ENCODE measurements at places on chromosomes 12 and 14.
A peak's percentile ranks its signal among the peaks of the same experiment; 100 is the strongest.

DNA sequence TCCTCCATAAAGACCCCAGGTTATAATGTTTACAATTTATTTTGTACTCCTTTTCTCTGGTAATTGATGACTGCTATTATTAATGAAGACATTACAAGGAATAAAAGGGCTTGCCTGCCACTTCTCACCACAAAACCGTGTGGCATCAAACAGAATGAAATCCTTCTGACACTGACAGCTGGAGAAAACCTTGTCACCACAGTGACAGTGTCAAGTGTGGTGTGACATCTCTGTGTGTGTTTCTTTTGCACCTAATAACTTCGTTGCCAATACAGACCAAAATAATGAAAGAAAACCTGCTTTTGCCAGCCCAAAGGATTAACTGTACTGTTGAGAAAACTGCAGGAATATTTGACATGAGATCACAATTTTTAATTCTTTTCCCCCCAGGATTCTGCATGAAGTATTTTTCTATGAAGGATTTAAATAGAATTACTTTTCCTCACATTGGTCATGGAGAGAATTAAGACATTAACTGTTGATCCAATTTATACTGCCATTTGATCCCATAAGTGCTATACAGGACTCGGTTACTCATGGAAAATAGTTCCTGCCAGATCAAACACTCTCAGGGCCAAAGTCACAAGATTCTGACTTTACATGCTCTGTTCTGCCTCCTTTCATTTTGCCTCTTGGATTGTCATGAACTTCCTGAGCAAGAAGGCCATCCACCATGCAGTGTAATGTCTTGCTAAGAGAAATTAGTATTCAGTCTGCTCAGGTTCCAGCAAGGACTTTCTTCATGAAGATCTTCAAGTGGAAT is 60.4 kb upstream of the IFNG-AS1 start:
- DNase-seq, result no peak

- DNase-seq, result no peak
Observed at GRCh38 chr12:97404093-97404492, 58.5 kb upstream of the RMST start.

DNA sequence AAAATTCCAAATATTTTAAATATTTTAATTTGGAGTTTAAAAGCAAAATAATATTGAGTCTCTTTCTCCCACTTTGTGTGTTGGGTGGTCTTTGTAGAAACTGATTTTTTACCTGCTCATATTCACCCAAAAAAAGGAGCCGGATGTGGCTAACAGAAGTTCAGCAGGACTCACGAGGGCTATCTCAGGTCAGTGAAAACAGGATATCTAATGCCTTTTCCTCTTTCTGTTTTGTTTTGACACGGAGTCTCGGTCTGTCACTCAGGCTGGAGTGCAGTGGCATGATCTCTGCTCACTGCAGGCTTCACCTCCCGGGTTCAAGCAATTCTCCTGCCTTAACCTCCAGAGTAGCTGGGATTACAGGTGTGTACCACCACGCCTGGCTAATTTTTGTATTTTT is 30.8 kb downstream of the COA8 start:
- DNase-seq, result no peak

GRCh38 chr14:60658211-60658690 is 9.0 kb upstream of the SIX1 start:
- no peak for DNase-seq

- DNase-seq, result peak; percentile 39
Observed at GRCh38 chr14:90495357-90496276, 98.8 kb downstream of the CALM1 start.

GRCh38 chr12:27025116-27025515 is 2.8 kb downstream of the MED21 start:
- no peak for DNase-seq

DNA sequence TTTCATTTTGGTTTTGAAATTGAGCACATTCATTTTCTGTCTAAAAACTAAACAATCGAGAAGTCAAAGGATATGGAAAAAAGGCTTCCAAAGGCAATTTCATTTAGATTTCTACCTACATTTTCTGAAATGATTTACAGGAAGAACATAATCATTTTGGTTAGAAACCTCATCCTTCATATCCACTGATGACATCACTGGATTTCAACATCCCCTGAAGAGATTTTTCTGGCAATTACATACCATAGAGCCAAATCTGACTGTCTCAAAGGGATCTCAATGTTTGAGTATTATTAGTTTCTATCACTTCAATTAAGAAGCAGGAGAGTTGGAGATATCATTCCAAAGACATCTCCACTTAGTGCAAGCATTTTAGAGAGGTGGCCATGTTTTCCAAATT is 137.8 kb downstream of the TTC7B start:
- DNase-seq, result no peak

- DNase-seq, result no peak
Observed at GRCh38 chr12:89064780-89065179, 287.5 kb downstream of the DUSP6 start.

- no peak for DNase-seq
Observed at GRCh38 chr12:66428870-66429269, 126.6 kb downstream of the HELB start.

DNA sequence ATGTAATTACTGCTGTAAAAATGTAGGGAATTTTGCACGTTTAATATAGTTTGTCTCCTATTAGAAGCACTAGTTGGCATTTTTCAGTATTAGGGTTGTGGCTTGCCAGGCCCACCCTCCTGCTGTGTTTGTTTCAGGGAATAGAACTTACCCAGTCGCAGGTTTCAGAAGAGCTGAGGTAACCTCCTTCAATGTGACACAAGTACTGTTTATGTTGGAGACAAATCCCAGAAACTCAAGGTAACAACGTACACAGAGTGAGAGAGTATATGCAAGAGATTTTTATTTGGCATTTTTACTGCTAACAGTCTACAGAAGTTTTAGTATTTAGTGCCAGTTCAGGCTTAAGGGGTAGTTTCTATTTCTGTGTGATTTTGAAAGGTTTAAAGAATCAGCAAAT is 284.3 kb downstream of the RAD51B start:
- no peak for DNase-seq

GRCh38 chr12:5335069-5335468 is 96.8 kb upstream of the NTF3 start:
- no peak for DNase-seq

GRCh38 chr12:4191642-4192041 is 81.9 kb upstream of the CCND2 start:
- DNase-seq, result no peak

- DNase-seq, result no peak
Observed at GRCh38 chr12:105740970-105741725, 397.6 kb downstream of the NUAK1 start.

GRCh38 chr14:104138098-104138717 is at the start of gene KIF26A:
Gene KIF26A (plus strand): TSS chr14:104138587. CDS start chr14:104138723, 136 bp downstream.
- no peak for DNase-seq

GRCh38 chr12:81330480-81330879 is 252.6 kb downstream of the ACSS3 start:
- DNase-seq, result no peak

- no peak for DNase-seq
Observed at GRCh38 chr14:100409003-100409360, 85.8 kb downstream of the SLC25A47 start.

DNA sequence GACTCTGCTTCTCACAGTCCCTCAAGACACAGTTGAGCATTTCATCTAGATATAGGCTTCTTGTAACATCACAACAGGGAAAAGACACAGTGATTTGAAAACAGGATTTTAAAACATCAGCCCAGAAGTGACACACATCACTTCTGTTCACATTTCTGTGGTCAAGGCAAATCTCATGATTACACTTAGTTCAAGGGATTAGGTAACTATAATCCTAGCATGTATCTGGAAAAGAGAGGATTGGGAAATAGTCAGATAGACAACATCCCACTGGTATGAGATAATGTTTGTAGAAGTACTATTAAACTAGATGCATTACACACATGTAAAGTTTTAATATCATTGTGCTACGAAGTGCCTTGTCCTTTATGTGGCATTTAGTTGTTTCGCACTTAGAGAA is 252.6 kb upstream of the PRKD1 start:
- no peak for DNase-seq

DNA sequence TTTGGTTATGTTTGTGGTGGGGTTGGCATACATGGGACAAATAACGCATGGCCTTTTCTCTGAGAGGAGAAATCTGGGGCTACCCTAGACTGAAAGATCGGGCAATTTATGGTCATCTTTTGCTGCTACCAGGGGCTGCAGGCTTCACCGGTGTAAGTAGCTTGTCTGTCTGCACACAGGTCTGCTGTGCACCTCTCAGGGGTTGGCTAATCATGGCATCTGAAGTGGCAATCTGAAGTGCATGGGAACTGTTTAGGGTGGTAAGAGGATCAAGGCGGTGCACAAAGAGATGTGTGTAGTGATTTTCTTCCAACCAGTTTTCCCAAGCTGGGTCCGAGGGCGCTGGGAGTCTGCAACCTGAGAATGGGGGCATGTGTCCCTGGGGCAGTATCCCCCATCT is 141.3 kb downstream of the EMP1 start:
- DNase-seq, result no peak

GRCh38 chr12:12376646-12377448 is 20.0 kb downstream of the BORCS5 start:
- no peak for DNase-seq

DNA sequence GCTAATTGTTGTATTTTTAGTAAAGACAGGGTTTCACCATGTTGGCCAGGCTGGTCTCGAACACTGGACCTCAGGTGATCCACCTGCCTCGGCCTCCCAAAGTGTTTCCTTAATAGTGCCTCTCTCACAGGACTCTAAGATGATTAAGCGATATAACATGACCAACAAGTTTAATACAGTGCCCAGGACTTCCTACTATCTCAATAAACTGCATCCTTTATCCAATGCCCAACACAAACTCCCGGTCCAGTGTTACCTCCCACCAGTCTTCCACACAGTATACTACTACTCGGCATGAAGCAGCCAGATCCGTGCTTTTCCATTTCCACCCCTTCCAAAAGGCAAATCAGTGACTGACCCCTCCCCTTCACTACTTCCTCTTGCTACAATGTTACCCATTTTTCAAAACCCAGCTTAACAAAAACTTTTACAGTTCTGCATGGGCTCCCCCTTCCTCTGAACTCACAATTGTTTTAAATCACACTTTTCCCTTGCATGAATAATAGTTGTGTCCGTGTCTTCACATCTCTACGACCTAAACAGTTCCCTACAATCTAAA is 900 bp downstream of the NOP2 start:
- DNase-seq, result no peak

DNA sequence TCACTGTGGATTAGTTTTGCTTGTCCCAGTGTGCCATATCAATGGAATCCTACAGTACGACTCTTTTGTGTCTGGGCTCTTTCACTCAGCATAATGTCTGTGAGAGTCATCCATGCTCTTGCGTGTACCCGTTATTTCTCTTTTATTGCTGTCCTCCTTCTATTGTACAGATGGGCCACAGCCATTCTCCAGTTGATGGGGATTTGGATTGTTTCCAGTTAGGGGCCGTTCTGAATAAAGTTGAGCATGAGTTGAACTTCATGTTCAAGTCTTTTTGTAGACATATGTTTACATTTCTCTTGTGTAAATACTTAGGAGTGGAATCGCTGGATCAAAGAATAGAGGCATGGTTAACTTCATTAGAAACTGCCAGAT is 38.3 kb downstream of the MYO1H start:
- no peak for DNase-seq

GRCh38 chr12:70248876-70249275 is 5.6 kb downstream of the CNOT2 start:
- DNase-seq, result no peak

GRCh38 chr14:39005044-39005880 is 97.8 kb downstream of the SEC23A start:
- DNase-seq, result no peak

DNA sequence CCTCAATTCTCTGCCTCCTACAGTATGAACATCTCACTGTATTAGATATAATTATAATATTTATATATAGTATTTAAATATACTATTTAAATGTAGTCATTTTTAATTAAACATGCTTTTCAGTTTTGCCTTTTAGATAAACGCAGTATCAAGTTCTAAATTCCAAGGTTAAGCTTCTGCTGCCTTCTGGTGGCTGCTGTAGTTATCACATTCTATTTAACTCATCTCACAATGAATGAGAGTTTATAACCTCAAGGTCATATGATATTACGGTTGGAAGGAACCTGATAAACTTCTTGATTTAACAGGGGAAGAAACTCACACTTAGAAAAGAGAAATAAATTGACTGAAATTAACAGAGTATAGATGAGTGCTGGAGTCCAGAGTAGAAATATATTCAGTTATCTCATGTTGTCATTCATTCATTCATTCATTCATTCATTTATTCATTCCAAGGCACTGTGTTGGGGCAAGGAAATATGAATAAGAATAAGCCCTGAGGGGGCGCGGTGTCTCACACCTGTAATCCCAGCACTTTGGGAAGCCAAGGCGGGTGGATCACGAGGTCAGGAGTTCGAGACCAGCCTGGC is 31.9 kb downstream of the GUCY2C start:
- DNase-seq, result no peak

DNA sequence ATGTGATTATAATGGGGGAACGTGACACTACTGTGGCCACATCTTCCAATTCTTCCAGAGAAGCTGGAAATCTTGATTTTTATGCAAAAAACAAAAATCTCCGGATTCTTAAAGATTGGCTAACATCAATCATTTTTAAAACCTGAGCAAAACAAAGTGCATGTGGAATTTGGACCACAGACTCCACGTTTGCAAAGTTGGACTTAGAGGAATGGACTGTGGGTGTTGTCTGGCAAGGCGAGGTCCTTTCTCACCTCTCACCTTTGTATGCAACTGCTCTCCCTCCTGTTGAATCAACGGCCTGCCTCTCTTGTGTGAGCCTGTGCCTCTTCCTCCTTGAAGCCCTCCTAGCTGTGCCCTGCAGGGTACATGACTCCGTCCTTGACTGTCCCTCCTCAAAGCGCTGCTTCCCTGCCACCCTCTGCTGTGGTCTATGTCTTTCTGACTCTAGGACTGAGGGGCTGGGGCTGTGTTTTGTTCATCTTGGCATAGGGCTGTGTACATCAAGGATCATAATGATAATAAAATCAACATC is 122.4 kb downstream of the PHETA1 start:
- DNase-seq, result no peak

DNA sequence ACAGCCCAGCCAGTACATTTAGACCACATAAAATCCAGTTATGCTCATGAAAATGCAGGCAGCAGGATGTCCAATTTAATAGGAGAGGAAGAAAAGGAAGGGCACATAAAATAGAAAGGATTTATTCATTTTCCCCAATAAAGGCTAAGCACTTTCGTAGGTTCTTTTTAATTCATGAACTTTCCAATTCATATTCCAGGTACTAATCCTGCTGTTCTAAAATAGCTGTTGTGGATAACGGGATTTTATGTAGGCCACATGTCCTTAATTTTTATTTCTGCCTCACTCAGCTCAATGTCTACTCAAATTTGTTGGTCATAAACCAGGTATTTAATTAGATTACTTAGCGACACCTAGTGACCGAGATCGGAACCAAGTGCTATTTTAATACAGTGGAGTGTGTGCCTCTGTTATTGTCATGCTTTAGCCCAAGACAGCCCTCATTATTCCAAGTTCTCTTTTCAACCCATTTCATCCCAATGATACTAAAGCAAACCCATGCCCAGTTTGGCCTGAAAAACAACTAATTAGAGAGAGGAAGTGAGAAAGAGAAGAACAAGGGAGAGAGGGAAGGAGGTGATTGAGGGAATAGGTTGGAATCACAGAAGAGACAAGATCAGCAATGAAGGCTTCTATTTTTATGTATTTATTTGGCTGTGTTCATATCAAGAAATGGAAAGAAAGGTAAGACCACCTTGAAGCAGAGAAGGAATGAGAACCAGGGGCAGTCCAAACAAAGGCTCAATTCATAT is 45.9 kb upstream of the IFNG-AS1 start:
- peak; percentile 18 for DNase-seq

- no peak for DNase-seq
Observed at GRCh38 chr12:85273381-85274314, 6.4 kb upstream of the ALX1 start.

- DNase-seq, result no peak
Observed at GRCh38 chr12:52037248-52037861, 13.9 kb upstream of the NR4A1 start.
